ENCODE measurements at places on chromosomes 3 and 15.

- no peak for DNase-seq
Observed at GRCh38 chr3:127655641-127656040, 17.1 kb upstream of the ABTB1 start.

- no peak for DNase-seq
Observed at GRCh38 chr3:161156936-161157335, 51.8 kb upstream of the B3GALNT1 start.

- peak; percentile 32 for DNase-seq
Observed at GRCh38 chr3:123044981-123045763, 17.6 kb upstream of the SEMA5B start.

DNA sequence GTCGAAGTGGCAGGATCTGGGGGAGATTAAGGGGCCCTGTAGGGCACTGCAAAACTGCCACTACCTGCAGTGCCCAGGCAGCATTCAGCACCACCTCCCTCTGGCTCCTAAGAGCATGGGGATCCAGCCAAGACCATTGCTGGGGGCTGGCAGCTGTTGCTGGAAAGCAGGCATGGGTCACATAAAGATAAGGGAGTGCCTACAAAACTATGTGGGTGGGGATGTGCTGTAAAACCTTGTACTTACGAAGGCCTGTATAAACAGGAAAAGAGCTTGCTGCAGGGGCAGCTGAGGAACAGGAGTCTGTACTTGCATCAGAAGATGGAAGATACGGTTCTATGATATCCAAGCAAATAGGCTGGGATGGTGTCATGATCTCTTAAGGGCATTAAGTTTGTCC, 27.1 kb downstream of the IL20RB start:
- peak; percentile 31 for DNase-seq

- peak; percentile 80 for DNase-seq
Observed at GRCh38 chr3:194689493-194689944, 3.8 kb downstream of the FAM43A start.

DNA sequence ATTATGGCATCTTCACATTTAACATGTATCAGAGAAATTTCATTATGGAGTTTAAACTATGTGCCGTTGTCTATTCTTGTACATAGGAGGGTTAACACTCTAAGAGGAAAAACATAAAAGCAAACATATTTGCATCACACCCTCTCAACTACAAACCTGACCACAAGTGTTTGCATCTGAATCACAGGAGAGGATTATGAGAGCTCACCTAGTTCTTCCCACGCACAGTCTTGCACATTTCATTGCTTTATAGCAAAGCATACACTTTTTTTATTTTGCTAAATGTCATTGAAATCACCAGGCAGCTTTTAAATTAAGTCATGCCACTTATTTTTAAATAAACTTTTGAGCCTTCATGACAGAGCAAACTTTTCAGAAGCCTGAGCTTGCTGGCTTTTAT, 12.5 kb downstream of the TRAT1 start:
- no peak for DNase-seq

DNA sequence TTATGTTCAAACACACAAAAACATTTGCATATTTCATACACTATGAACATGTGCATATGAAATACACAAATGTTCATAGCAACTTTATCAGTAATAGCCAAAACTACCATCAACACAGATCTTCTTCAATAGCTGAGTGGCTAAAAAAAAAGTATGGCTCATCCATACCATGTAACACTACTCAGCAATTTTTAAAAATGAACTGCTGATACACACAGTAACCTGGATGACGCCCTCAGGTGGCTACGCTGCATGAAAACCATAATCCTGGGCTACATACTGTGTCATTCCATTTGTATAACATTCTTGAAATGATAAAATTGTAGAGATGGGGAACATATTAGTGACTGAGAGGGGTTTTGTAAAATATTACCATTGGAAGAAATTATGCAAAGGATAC, 243.6 kb downstream of the MAGI1 start:
- no peak for DNase-seq

- peak; percentile 70 for DNase-seq
Observed at GRCh38 chr3:153084431-153084830, 77.6 kb upstream of the RAP2B start.

GRCh38 chr3:117706037-117706436, 996.5 kb downstream of the TUSC7 start:
- no peak for DNase-seq

GRCh38 chr3:38029400-38030125, at the start of gene PLCD1:
Gene PLCD1 (minus strand): TSS chr3:38029642. CDS start chr3:38029539, 103 bp downstream.
- DNase-seq, result peak; percentile 50

DNA sequence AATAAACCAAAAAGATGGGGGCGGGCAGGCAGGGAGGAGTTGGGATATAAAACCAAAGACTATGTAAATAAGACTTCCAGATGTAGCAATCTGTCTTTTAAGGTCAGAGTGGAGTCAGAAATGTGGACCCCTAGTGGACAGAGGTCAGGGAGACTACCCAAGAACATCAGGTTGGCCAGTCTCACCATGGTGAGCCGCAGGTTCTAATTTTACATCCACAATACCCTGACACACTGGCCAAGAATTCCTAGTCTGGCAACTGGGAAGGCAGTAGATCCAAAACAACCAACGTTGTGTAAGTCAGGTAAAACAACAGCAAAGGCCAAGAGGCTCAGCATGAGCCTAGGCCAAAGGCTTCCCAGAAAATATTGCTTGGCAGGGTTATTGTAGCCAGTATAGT, 203.4 kb downstream of the FOXP1 start:
- no peak for DNase-seq

- DNase-seq, result peak; percentile 80
Observed at GRCh38 chr3:15332405-15333098, at the start of gene SH3BP5. Gene SH3BP5 (minus strand): TSS chr3:15332586. CDS start chr3:15332408, 178 bp downstream.

DNA sequence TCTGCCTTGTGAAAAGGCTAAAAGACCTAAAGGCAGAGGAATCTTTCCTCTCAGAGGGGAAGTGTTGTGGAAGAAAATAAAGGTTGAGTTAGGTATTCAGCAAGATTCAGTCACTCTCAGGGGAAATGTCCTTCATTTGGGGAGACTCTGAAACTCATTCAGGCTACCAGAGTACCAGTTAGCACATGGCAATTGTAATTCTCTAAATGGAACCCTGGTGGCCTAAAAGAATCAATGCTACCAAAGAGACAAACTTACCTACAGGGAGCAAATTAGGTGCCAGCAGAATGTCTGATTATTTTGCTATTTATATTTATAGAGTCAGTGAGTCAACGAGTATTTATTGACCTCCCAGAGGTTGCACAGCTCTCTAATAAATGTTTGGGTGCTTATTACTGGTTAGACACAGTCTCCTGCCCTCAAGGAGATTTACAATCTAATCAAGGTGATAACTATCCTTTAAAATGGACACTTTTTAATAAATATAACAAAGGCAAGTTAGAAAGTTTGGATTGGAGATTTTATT, 33.9 kb upstream of the CDIN1 start:
- DNase-seq, result no peak

GRCh38 chr3:113147681-113148261, 63.6 kb upstream of the BOC start:
- no peak for DNase-seq

GRCh38 chr15:61621146-61621545, 392.0 kb upstream of the RORA start:
- peak; percentile 49 for DNase-seq

- DNase-seq, result no peak
Observed at GRCh38 chr15:79394231-79394630, 37.9 kb upstream of the MINAR1 start.

DNA sequence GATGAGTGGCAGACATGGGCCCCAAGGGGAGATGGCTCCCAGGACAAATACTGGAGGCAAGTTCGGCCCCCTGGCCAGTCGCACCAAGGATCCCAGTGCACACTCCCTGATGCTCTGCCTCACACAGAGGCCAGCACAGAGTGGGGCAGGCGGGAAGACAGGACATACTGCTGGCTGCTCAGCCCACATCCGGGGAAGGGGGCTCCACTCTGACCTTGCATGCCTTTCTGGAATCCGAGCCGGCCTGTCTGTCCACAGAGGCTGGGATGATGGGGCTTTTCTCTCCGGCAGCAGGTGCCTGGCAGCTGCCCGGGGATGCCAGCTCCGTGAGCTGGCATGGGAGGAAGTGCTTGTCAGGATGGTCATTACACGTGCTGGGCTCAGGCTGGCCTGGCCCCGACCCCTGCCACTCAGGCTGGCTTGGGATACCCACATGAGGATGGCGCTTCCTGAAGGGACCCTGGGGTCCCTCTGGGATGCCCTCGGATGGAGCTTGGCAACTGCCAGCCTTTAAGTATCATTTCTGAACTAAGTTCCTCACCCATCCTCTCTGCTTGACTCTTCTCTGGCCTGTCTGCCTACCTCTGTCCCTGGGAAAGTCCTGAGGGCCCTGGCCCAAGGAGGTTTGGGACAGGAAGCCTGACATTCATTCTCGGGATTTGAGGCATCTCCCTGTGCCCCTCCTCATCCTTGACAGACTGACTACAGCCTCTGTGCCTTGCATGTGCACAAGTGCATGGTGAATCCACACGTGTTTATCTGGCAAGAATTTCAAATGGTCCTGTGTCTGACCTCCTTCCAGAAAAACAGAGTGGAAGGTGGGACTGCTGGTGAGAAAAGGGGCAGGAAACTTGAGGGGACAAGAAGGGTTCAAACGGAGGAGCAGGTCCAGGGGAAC, 46.5 kb downstream of the EXOG start:
- DNase-seq, result peak; percentile 20

- DNase-seq, result no peak
Observed at GRCh38 chr15:33402600-33402999, 91.8 kb downstream of the RYR3 start.

DNA sequence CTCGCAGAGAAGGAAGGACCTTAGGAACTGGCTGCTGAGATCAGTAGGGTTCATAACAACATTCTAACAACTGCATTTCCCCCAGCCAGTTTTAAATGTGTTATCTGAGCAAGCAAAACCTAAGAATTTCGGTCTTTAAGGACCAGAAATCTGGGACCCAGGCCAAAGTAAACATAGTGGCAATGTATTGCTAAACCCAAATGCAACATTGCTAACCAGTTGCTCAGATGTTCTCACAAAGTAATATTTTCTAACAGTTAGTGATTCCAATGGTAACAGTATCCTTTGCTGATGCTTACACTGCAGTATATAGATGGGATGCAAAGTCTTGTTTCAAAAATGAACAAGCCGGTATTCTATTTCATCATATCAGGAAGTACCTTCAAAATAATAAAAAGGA, 254.3 kb downstream of the RYR3 start:
- peak; percentile 25 for DNase-seq

DNA sequence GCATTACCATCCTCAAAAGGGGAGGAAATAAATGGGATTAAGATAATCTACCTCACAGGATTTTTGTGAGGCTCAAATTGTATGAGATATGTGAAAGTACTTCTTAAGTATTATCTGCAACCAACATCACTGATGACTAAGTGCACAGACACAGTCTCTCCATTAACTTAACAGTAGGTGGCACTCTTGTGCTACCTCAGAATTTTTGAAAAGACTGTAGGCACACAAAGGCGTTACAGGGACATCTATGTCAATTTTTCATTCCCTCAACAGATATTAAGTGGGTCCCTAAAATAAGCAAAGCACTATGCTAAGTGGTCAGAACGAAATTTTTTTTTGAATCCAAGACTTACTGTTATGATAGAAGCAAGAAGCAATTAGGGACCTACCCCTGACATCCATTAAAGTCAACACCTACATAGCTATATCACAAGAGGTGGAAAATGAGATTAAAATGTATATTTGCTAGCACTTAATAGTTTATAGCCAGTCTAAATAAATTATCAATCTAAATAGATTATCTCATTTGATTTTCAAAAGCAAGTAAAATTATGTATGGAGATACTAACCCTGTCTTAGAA, 52.9 kb downstream of the RYK start:
- DNase-seq, result peak; percentile 76

- DNase-seq, result no peak
Observed at GRCh38 chr15:67854358-67854757, 14.5 kb upstream of the RNU6-1 start.

DNA sequence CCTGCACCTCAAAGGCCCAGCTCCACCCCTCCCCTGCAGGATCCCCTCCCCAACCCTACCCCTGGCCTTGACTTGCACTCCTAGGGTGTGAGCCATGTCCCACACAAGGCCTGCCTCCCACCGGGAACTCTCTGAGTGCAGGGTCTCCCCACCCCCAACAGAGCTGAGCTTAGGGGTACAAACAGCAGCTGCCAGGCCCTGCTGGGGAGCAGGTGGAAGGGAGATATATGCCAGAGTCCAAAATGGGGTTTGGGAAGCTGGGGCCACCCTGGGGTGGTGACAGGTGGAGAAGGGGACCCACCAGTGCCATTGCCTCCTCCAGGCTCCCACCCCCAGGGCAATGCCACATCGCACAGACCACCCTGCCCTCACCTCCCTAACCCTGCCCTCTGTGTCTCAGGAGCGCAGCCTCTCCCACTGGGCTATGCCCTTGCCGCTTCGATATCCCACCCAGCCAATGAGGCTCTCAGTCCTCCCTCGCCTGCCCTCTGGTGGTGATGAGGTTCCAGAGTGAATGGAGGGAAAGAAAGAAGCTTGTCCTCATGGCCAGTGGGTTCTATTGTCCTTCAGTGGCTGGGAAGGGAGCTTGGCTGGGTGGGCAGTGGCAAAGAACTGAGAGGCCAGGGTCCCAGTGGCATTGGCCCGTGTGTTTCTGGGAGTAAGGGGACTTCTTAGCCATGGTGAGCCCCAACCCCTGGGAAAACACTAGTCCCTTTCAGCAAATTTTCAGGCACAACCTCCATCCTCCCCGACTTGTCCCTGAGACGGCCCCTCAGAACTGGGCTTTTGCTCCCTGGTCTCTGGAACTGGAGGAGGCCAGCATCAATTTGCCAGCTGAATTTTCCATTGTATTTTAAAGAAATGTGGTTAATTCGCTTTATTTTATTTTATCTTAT, 46.8 kb downstream of the CYP11A1 start:
- DNase-seq, result peak; percentile 63

GRCh38 chr15:64763021-64763420, 12.4 kb downstream of the RBPMS2 start:
- DNase-seq, result no peak

- DNase-seq, result no peak
Observed at GRCh38 chr3:141425523-141426233, 57.4 kb downstream of the ZBTB38 start.

- no peak for DNase-seq
Observed at GRCh38 chr3:126546013-126546412, 12.7 kb downstream of the C3orf22 start.

- DNase-seq, result no peak
Observed at GRCh38 chr3:22176911-22177310, 425.9 kb upstream of the ZNF385D start.

DNA sequence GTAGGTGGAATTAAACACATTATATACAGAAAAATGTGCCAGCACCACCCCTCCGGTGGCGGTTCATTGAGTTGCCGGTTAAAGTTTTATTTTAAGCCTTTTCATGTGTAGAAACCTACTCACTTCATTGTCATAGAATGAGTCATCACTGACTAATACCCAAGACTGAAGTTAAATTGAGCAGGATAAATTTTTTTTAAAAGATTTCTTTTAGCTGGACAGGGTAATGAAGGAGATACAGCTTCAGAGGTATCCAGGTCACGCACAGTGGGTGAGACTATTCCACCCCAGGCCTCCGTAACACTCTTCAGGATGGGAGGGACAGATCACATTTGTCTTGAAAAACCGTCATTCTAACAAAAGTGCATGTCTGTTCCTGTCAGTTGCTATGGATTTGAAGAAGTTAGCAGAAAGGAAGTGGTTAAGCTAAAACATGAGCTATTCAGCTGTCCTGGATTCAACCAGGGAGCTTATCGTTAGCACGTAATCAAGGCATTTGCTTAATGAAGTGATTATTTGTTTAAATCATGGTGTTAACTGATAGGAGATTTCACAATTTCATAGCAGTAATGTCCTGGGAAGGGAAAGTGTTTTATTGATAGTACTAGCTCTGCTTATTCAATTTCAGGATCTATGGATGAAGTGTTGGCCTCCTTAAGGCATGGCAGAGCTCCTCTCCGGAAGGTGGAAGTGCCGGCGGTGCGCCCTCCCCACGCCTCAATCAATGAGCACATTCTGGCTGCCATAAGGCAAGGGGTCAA, 23.4 kb downstream of the WHAMM start:
- DNase-seq, result peak; percentile 76

Data from dermis blood vessel endothelial cell (primary cell).